WTC11 (cell line): ENCODE measurements at places on chromosomes 5 and 9. TPM values are rescaled to one million over a fixed set of nuclear protein-coding genes. Genes with fewer than 3 reads are reported as not detected.

DNA sequence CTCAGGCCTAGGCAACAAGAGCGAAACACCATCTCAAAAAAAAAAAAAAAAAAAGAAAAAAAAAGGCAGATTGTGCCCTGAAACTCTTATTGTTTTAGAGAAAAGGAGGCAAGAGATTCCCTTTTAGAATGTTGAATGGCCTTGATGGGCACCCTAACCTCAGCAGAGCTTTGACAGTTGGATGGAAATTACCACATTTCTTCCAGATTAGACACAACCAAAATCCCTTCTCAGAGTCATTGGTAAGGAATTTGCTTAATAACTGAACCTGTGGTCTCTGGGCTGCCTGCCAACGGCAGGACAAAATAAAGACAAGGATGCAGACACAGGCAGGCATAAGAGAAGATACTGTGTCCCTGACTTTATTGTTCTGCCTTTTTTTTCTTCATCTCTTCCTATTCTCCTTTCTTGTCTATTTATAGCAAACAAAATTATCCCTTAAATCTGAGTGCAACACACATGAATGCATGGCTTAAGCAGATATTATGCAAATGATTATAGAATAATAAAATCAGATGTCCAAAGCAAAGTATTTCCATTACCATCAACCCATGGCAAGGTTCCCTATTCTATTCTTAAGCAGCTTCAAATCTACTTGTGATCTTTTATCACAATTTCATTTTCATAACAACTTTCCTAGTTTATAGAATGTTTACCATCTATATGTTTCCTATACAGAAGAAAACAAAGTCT is 37.3 kb upstream of the TRIO start:
- peaks cover 16% of the 10 kb centered on the region for H3K27me3 ChIP-seq
- H3K27ac ChIP-seq, result no peak overlapping the region
- no peak overlapping the region for H3K4me3 ChIP-seq
- no peak for DNase-seq
- peaks cover 8% of the 10 kb centered on the region for H3K36me3 ChIP-seq

- no peak overlapping the region for H3K27ac ChIP-seq
- peaks cover 26% of the 10 kb centered on the region for H3K4me1 ChIP-seq
- no peak for DNase-seq
- no peaks in the 10 kb centered on the region for H3K36me3 ChIP-seq
These were observed 82.2 kb upstream of the IL12B start for GRCh38 chr5:159412284-159413046.

Gene CCL27
- total RNA-seq, result 0.68 to 1.0 TPM (median 0.89 TPM) in 3 replicates

Gene MLANA
- total RNA-seq, result not detected in 3 replicates

Gene LMAN2
- total RNA-seq, result 141 to 162 TPM (median 147 TPM) in 3 replicates

- H3K4me3 ChIP-seq, result peak overlapping the region; percentile 92
- H3K27me3 ChIP-seq, result peaks cover 36% of the 10 kb centered on the region
- peaks cover 26% of the 10 kb centered on the region for H3K4me1 ChIP-seq
- DNase-seq, result peak; percentile 64
- no peak overlapping the region for H3K27ac ChIP-seq
These were observed 1.4 kb downstream of the EFNA5 start for GRCh38 chr5:107669096-107670031.

Gene NR5A1
- total RNA-seq, result 0.39 to 0.77 TPM (median 0.60 TPM) in 3 replicates

Gene EFNA5
- 17.4 to 23.6 TPM (median 23.2 TPM) in 3 replicates for total RNA-seq

- peaks cover 63% of the 10 kb centered on the region for H3K27me3 ChIP-seq
- H3K4me3 ChIP-seq, result no peak overlapping the region
- no peak overlapping the region for H3K27ac ChIP-seq
- DNase-seq, result no peak
- H3K36me3 ChIP-seq, result no peaks in the 10 kb centered on the region
These were observed 177.9 kb downstream of the C9orf50 start for GRCh38 chr9:129442803-129443511.

DNA sequence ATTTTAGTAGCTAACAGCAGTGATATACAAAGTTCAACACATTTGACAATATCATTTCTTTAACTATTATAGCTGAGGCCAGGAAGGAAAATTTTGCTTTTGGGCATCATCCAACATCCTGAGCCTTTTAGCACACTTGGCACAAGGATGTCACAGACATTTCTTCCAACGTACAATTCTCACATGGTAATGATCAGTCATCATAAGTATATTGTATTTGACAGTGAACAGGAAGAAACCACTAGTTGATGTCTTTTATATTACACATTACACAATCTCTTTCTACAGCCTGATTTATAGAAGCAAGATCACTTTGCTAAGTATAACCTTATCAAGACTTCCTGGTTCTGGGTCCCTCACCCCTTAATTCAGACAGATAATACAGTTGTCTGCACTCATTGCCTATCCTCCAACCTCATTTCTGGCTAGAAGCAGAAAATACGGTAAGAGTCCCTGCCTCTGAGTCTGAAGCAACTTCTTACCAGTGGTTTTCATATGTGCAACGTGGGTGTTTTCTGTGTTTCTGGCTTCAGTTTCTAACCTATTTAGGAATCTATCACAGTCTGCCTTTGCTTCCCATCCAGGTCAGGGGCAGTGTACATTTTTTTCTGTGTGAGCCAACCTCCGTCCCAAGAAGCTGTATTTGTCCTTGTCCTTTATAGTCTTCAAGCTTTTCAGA is 167.8 kb downstream of the PAM start:
- no peaks in the 10 kb centered on the region for H3K36me3 ChIP-seq
- DNase-seq, result no peak
- no peaks in the 10 kb centered on the region for H3K27me3 ChIP-seq
- H3K4me1 ChIP-seq, result peaks cover 16% of the 10 kb centered on the region
- no peak overlapping the region for H3K27ac ChIP-seq

Gene TAS2R1
- not detected in 3 replicates for total RNA-seq

DNA sequence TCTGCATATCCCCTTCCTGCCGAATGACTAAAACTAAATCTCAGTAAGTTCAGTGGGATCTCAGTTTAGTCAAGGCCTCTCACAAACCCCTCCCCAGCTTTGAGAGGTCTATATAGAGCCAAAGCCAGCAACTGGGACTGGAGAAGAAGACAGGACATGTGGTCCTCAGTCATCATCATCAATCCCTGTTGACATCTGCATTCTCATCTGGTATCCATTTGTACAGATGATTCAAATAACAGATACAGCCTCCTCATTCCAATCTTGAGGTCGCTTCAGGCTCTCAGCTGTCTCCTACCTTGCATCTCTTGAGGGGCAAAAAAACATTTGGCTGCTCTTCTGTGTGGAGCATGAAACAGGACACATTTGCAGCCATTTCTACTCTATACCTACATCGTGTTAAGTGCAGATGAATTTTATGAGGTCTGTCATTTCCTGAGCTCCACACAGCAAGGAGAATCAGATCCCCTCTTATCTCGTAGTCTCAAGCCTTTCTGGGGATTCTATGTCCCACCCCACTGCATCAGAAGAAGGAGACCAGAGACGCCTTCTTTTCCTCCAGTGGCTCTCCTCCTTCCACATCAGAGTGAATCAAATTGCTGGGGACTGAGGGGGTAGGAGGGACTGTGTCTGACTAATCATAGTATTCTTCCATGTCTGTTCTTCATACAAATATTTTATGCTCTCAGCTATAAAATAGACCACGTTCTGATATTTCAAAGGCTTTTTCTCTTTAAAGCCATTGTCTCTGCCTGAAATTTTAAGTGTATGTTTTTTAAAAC is 4.7 kb upstream of the RECK start:
- no peak for DNase-seq
- no peaks in the 10 kb centered on the region for H3K36me3 ChIP-seq
- no peaks in the 10 kb centered on the region; the same call in 1 of the 2 replicates for H3K27me3 ChIP-seq
- H3K4me3 ChIP-seq, result no peak overlapping the region
- no peak overlapping the region for H3K27ac ChIP-seq
- no peaks in the 10 kb centered on the region for H3K4me1 ChIP-seq

GRCh38 chr9:84677080-84677479 is 7.6 kb downstream of the NTRK2 start:
- H3K4me1 ChIP-seq, result no peaks in the 10 kb centered on the region
- H3K27me3 ChIP-seq, result peaks cover 18% of the 10 kb centered on the region
- DNase-seq, result no peak

GRCh38 chr5:143601917-143602333 is 198.4 kb upstream of the NR3C1 start:
- no peaks in the 10 kb centered on the region for H3K36me3 ChIP-seq
- H3K4me1 ChIP-seq, result no peaks in the 10 kb centered on the region
- no peak overlapping the region for H3K4me3 ChIP-seq

DNA sequence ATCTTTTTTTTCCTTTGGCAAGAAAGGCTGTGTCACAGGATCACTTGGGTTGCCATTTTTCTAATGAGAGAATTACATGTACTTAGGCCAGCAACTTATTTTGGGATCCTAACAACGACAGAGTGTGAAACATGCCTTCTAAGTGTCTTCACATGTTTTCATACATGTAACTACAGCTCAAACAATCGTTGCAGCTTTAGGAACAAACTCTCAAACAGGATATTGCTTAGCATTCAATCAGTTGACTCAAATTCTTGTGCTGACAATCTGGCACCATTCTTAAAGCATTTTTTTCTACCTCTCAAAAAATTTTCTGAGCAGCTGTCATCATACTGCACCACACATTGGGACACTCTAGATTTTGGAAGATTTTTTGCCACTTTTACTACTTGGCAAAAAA is 435.5 kb downstream of the HINT1 start:
- H3K27me3 ChIP-seq, result no peaks in the 10 kb centered on the region
- DNase-seq, result no peak
- H3K36me3 ChIP-seq, result peaks cover 3% of the 10 kb centered on the region
- H3K27ac ChIP-seq, result no peak overlapping the region
- H3K4me3 ChIP-seq, result no peak overlapping the region
- peaks cover 37% of the 10 kb centered on the region for H3K4me1 ChIP-seq

Gene GDA
- total RNA-seq, result 0.25 to 0.68 TPM (median 0.39 TPM) in 3 replicates

GRCh38 chr9:4541856-4542255 is 51.6 kb downstream of the SLC1A1 start:
- H3K4me1 ChIP-seq, result peaks cover 22% of the 10 kb centered on the region
- no peaks in the 10 kb centered on the region for H3K27me3 ChIP-seq
- no peak overlapping the region for H3K4me3 ChIP-seq
- peaks cover 15% of the 10 kb centered on the region for H3K36me3 ChIP-seq
- peak overlapping the region; percentile 63 for H3K27ac ChIP-seq

GRCh38 chr5:59040024-59040803 is 457.3 kb downstream of the RAB3C start:
- no peak for DNase-seq
- no peak overlapping the region for H3K27ac ChIP-seq
- H3K4me3 ChIP-seq, result peak overlapping the region; percentile 87
- H3K4me1 ChIP-seq, result peaks cover 22% of the 10 kb centered on the region
- peaks cover 52% of the 10 kb centered on the region for H3K27me3 ChIP-seq
- H3K36me3 ChIP-seq, result no peaks in the 10 kb centered on the region

GRCh38 chr9:32955655-32956478 is 45.6 kb downstream of the APTX start:
- DNase-seq, result peak; percentile 30
- H3K4me1 ChIP-seq, result peaks cover 8% of the 10 kb centered on the region
- no peak overlapping the region for H3K4me3 ChIP-seq

- no peaks in the 10 kb centered on the region; the same call in 1 of the 2 replicates for H3K27me3 ChIP-seq
- H3K4me3 ChIP-seq, result no peak overlapping the region
- H3K27ac ChIP-seq, result no peak overlapping the region; the same call in 1 of the 2 replicates
- H3K4me1 ChIP-seq, result peaks cover 17% of the 10 kb centered on the region
- no peak for DNase-seq
These were observed 28.8 kb downstream of the C5orf15 start for GRCh38 chr5:133939668-133940067.

GRCh38 chr9:103991698-103992097 is 102.4 kb upstream of the SMC2 start:
- peak overlapping the region; percentile 8; the same call in 1 of the 2 replicates for H3K27ac ChIP-seq
- H3K36me3 ChIP-seq, result no peaks in the 10 kb centered on the region
- no peaks in the 10 kb centered on the region for H3K27me3 ChIP-seq
- no peak for DNase-seq

Gene LYSMD3
- 13.4 to 15.8 TPM (median 14.8 TPM) in 3 replicates for total RNA-seq

GRCh38 chr9:78626971-78627370 is 330.0 kb downstream of the PSAT1 start:
- no peak overlapping the region for H3K4me3 ChIP-seq
- no peak overlapping the region for H3K27ac ChIP-seq
- H3K36me3 ChIP-seq, result no peaks in the 10 kb centered on the region
- H3K4me1 ChIP-seq, result no peaks in the 10 kb centered on the region
- no peak for DNase-seq

Gene OTP
- not detected in 3 replicates for total RNA-seq

Gene FAM200C
- 5.4 to 7.2 TPM (median 6.3 TPM) in 3 replicates for total RNA-seq

DNA sequence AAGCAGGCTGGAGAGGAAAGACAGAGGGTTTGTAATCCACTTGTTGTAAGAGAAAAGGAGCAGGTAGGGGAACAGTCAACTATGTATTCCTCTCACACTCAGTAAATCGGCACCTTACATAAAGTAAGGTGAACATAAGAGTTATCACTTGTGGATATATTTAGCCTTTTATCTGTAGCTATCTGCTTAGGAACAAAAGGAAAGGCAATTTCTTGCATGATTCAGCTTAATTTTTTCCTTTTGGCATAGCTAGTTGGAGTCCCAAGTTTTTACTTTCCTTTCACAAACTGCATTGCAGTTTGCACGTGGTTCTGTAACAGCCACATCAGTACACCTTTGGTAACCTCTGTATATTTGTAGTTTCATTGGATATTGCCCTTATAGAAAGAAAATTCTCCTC is 250.9 kb upstream of the PIK3R1 start:
- H3K36me3 ChIP-seq, result peaks cover 3% of the 10 kb centered on the region; the same call in 1 of the 2 replicates
- H3K27me3 ChIP-seq, result no peaks in the 10 kb centered on the region
- peaks cover 39% of the 10 kb centered on the region for H3K4me1 ChIP-seq

DNA sequence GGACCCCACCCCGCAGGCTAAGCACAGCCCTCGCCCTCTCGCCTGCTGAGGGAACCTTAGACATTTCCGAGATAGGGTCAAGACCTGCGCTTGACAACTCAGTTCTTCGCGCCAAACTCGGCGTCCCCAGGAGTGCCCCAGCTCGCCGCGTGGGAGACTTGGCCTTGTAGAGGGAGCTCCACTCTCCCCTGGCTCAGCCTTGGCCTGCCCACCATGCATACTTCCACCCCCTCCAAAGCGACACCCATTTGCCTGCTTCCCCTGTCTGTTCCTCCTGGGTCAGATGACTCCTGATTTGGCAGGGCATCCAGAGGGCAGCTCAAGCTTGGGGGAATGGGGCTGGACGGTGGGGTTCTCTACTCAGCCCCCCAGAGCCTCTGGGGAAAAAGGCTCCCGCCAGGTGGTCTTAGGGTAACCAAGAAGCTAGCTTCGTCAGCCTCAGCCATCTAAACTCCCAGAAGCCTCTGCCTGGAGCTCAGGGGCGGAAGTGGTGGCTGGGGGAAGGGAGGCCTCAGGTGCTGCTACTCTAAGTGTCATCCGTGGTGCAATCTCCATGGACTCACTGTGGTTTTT is 560 bp downstream of the DOCK2 start:
- H3K4me1 ChIP-seq, result peaks cover 23% of the 10 kb centered on the region
- DNase-seq, result no peak
- H3K36me3 ChIP-seq, result peaks cover 17% of the 10 kb centered on the region

Gene ATOSB
- 4.7 to 8.7 TPM (median 5.4 TPM) in 3 replicates for total RNA-seq

DNA sequence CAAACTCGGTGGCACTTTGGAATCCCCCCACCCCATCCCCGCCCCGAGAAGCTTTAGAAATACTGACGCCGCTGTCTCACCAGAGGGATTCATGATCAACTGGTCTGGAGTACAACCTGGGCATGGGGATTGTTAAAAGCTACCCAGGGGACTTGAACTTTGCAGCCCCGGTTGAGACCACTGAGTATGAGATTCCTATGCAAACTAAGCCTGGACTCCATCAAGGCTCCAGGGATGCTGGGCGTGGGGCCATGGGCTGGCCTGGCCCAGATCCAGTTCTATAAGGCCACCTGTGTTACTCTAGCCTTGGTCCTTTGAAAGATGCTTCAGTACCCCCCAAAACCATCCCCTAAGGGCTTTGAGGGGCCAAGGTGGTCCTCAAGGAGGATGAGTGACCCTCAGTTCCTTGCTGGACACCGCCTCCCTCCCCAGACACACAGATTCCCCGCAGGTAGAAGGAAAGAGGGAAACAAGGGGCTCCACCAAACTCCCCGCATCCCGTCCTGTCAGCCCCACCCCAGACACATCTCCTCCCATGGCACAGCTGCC is 68.5 kb downstream of the MRPL36 start:
- no peak overlapping the region for H3K27ac ChIP-seq
- no peaks in the 10 kb centered on the region; the same call in 1 of the 2 replicates for H3K27me3 ChIP-seq
- H3K4me1 ChIP-seq, result peaks cover 13% of the 10 kb centered on the region
- DNase-seq, result no peak
- H3K4me3 ChIP-seq, result no peak overlapping the region
- no peaks in the 10 kb centered on the region for H3K36me3 ChIP-seq
